ENCODE measurements at places on chromosomes 12 and 14.

GRCh38 chr12:108043286-108043685 is 85.8 kb upstream of the WSCD2 start:
- no peak for DNase-seq

DNA sequence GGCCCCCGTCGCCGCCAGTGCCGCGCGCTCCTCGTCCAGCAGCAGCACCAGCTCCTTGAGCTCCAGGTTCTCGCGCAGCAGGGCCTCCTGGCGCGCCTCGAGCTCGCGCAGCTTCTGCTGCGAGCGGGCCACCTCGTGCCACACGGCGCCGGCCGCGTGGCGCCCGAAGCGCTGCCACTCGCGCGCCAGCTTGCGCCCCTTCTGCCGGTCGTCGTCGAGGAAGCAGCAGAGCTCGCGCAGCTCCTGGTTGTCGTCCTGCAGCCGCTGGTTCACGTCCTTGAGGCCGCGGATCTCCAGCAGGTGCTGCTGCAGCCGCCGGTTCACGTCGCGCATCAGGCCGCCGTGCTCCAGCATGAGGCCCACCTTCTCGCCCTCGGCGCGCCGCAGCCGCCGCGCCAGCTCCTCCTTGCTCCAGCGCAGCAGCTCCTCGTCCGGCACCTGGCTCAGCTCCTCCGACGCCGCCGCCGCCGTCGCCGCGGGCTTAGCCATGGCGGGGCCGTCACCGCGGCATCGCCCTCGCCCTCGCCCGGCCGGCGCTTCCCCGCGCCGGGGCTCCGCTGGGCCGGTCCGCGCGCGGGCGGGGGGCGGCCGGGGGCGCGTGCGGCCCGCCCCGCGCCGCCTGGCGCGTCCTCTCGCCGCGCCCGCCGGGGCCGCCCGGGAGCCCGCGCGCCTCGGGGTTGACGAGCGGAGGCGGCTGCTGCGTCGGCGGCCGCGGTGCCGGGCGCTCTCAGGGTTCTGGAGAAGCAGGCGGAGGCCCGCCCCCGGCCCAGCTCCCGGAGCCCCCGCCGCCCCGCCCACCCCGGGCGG is at the start of gene CCDC85C:
Gene CCDC85C, minus strand, starts transcription at position 737 of the 807 bp plus-strand sequence. Its CDS starts 248 bp downstream, at position 489.
- peak; percentile 84 for DNase-seq

DNA sequence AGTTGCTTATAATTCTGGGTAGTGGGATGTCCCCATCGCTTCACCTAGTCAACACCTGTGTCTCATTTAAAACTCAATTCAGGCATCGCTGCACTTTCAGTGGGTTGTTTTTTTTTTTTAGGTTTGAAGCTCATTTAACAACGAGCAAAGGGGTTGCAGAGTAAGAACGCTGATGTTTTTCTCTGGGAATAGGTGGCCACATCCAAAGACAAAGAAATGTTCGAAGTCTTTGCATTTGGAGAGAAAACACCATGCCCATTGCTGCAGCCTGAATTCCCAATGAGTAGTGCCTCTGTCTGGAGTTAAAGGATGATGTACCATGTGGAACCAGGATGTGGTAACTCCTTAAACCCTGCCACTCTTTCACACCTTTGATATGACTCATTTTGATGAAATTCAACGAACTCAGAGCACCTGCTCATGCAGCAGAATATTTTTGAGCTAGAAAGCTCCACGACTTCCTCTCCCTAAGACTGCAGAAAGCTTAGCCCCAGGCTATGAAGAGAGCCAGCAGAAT is 35.1 kb upstream of the BATF start:
- DNase-seq, result peak; percentile 75

- peak; percentile 55 for DNase-seq
These were observed 6.7 kb upstream of the BATF start for GRCh38 chr14:75515629-75515996.

DNA sequence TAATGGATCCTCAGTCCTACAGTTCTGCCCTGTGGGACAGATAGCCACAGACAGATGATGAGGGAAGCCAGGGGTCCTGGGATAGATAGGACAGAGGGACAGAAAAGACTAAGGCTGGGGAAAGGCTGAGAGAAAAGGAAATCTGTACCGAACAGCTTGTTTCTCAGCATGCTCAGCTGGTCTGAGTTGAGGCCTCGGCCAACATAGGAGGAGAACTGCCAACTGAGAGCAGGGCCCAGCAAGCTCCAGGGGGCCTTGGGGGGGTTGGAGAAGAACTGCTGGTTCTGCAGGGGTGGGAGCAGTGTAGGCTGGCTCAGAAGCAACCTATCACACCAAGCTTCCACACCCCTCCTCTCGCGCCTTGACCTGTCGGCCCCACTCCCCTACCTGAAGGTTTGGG is 10.1 kb downstream of the IL23A start:
- no peak for DNase-seq

Measured in activated CD4-positive, alpha-beta T cell treated with anti-CD3 and anti-CD28 coated beads, Interleukin-2, amount 10 ng/mL, durations not matched to agents 24 days and 14 days (primary cell).